Calu3 (cell line): ENCODE measurements at places on chromosomes 4 and X. TPM values are rescaled to one million over a fixed set of nuclear protein-coding genes. Genes with fewer than 3 reads are reported as not detected.

The STARD8 gene
- 0.45 and 0.47 TPM in 2 replicates for total RNA-seq

The NELFA gene
- 29.9 and 30.4 TPM in 2 replicates for total RNA-seq

The ETDA gene
- not detected in 2 replicates for total RNA-seq

The CENPI gene
- total RNA-seq = 26.1 and 28.1 TPM in 2 replicates

The GC gene
- total RNA-seq = 0.90 and 2.5 TPM in 2 replicates

DNA sequence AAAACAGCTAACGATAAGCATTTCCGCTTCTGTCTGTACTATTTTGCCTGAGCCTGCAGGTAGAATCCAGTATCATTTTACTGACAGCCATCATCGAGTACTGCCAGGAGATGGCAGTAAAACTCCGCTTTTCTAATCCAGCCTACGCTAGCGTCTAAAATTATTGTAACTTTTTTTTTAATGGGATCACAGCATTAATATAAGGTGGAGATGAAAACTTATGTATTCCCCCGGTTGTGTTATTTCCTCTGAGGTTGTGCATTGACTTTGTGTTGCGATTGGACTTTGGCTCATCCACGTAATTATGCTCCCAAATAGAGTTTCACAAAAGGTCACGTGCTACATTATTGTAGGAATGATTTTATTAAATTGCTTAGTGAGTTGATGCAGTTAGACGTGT is 248.1 kb downstream of the C4orf33 start:
- H3K36me3 ChIP-seq = no peaks in the 10 kb centered on the region
- no peak overlapping the region for H3K27ac ChIP-seq
- H3K4me3 ChIP-seq = peak overlapping the region; percentile 31
- peak; percentile 29 for DNase-seq

DNA sequence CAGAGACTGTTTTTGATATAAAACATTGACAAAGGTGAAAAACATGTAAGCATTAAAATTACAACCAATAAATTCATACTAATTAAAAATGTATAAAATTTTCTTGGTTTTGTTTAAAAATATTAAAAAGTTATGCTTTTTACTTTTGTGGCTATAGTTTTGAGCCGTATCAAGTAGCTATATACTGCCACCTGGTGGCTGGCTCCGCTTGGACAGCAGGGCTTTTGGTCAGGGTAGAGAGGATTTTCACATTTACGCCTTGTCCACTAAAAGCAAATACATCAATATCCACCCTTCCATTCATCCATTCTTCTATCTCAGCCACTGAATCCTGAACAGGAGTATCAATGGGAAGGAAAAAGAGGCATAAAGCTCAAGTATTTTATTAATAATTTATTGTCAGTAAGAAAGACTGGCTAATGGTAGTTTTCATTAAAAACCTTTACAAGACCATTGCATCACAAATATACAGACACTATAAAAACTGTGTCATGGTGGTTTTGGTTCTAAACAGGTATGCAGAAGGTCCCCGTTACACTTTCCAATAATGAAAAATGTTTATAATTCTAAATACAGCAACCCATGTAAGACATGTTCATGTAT is 32.1 kb upstream of the MTNR1A start:
- H3K4me1 ChIP-seq = no peaks in the 10 kb centered on the region
- no peak overlapping the region for H3K27ac ChIP-seq
- no peaks in the 10 kb centered on the region for H3K27me3 ChIP-seq
- peak; percentile 70 for DNase-seq
- peaks cover 4% of the 10 kb centered on the region for H3K36me3 ChIP-seq

DNA sequence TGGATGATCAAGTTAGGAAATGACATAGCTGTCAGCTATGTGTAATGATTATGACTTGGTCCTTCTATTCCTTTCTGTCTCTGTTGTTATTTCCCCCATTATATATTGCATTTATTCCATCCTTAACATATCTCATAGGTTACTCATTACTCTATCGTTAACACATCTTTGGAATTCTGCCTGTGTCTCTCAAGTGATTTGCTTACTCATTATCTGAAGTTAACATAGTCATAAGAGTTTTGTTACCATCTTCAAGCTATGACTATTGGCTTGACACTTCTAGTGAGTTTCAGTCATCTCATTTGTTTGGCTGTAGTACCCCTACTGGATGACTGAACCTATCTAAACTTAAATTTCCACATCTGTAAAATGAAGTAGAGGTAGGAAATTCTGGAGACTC is 286.1 kb upstream of the PPP1R2C start:
- DNase-seq = no peak
- no peaks in the 10 kb centered on the region for H3K36me3 ChIP-seq
- no peak overlapping the region for H3K4me3 ChIP-seq
- no peaks in the 10 kb centered on the region for H3K27me3 ChIP-seq
- no peaks in the 10 kb centered on the region for H3K4me1 ChIP-seq

- H3K4me1 ChIP-seq = no peaks in the 10 kb centered on the region
- DNase-seq = no peak
- H3K36me3 ChIP-seq = no peaks in the 10 kb centered on the region
Observed at GRCh38 chr4:139524062-139524631, 31.9 kb downstream of the SETD7 start.

DNA sequence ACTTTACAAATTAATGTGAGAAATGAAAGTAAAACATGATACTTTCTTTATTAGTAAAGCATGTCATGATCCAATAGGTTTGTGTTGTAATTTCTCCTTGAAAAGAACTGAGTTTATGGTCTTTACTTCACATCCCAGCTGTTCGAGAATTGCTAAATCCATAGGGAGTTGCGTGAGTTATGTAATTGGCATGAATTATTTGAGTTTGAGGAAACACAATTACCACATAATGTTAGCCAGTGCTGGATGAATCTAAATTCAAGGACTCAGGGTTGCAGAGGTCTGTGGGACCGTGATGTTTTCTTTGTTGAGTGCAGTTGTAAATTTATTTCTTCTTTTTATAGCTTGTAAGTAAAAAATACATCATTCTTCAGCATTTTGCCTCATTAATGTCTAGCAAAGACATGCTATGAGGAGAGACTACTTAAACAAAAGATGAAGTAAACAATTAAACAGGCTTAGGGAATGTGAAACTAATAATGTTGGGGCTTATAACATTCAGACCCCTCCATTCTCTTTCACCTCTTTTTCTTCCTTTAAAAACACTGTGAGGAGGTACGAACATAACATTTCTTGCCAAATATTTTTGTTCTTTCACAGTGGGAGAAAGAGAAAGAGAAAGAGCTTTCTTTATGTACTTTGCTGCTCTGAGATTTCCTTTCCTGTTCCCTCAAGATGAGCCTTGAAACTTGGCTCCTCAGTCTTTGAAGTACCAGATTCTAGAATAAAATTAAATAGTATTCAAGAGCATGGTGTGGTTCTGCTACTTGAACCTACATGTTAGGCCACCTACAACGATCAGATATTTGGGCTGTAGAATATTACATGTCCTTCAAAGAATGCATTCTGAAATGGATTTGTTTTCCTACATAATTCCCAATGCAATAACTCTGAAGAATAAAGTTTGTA is 159.6 kb upstream of the ANK2 start:
- H3K4me1 ChIP-seq = no peaks in the 10 kb centered on the region
- DNase-seq = no peak
- H3K27ac ChIP-seq = no peak overlapping the region
- H3K36me3 ChIP-seq = no peaks in the 10 kb centered on the region
- H3K4me3 ChIP-seq = no peak overlapping the region

DNA sequence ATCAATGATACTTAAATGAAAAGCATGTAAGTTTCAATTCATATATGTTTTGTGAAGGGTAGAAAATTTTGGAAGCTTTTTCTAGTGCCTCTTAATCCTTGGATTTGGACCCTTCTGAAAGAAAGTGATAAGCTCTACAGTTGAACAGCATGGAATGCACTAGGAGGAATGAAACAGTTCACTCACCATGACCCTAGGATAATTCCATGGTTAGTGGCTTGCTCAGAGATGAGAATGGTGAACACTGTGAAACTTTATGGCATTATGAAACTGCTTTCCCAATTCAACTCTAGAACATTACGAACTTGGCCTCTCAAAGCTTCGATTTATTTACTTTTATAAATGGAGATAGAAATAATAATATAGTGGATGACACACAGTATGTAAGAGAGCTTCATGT is 88.9 kb upstream of the FAT4 start:
- H3K4me3 ChIP-seq = no peak overlapping the region
- H3K36me3 ChIP-seq = no peaks in the 10 kb centered on the region
- DNase-seq = no peak

- no peaks in the 10 kb centered on the region for H3K4me1 ChIP-seq
- H3K27me3 ChIP-seq = no peaks in the 10 kb centered on the region
- DNase-seq = no peak
- H3K36me3 ChIP-seq = no peaks in the 10 kb centered on the region
- no peak overlapping the region for H3K27ac ChIP-seq
- H3K4me3 ChIP-seq = no peak overlapping the region
Observed at GRCh38 chrX:22660756-22661155, 339.0 kb upstream of the DDX53 start.

- peak; percentile 8 for DNase-seq
- H3K4me3 ChIP-seq = no peak overlapping the region
- H3K36me3 ChIP-seq = no peaks in the 10 kb centered on the region
- H3K27me3 ChIP-seq = no peaks in the 10 kb centered on the region
- H3K4me1 ChIP-seq = peaks cover 33% of the 10 kb centered on the region
Observed at GRCh38 chr4:26020083-26020668, 106.2 kb downstream of the SMIM20 start.

DNA sequence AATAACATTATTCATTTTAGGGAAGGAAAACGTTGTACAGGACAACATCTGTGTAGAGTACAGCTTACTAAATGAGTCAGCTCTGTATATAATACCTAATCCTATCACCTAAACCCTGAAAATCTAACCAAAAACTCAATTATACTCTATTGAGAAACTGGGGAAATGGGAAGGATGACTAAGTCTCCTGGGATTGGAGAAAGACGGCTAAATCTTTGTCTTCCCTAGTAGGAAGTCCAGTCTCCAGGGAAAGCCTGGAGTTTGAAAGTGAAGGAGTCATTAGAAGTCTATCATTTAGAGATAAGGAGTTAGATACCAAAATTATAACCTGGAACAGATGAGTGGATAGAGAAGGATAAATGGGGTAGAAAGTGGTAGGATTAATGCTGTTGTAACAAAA is 286.5 kb downstream of the STK32B start:
- no peaks in the 10 kb centered on the region for H3K36me3 ChIP-seq
- no peak for DNase-seq
- no peak overlapping the region for H3K27ac ChIP-seq
- no peak overlapping the region for H3K4me3 ChIP-seq

DNA sequence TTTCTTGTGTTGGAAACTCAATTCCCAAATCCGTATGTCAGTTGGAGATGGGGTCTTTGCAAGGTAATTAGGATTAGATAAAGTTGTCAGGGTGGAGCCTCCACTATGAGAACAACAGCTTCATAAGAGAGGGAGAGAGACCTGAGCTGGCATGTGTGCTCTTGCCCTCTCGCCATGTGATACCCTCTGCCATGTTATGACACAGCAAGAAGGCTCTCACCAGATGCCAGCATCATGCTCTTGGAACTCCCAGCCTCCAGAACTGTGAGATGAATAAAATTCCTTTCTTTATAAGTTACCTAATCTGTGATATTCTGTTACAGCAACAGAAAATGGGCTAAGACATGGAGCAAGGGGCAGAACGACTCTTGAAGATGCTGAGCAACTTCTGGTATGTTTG is 201.9 kb upstream of the BOD1L1 start:
- DNase-seq = no peak
- no peaks in the 10 kb centered on the region for H3K27me3 ChIP-seq
- no peaks in the 10 kb centered on the region for H3K36me3 ChIP-seq
- H3K4me3 ChIP-seq = no peak overlapping the region
- H3K4me1 ChIP-seq = no peaks in the 10 kb centered on the region
- H3K27ac ChIP-seq = no peak overlapping the region
